GM19239 (cell line): ENCODE measurements at places on chromosomes 13 and 19.

- DNase-seq = no peak
These were observed 698 bp downstream of the BLOC1S3 start for GRCh38 chr19:45179072-45179891.

- no peak for DNase-seq
These were observed 225.0 kb downstream of the TBC1D4 start for GRCh38 chr13:75256922-75257321.

DNA sequence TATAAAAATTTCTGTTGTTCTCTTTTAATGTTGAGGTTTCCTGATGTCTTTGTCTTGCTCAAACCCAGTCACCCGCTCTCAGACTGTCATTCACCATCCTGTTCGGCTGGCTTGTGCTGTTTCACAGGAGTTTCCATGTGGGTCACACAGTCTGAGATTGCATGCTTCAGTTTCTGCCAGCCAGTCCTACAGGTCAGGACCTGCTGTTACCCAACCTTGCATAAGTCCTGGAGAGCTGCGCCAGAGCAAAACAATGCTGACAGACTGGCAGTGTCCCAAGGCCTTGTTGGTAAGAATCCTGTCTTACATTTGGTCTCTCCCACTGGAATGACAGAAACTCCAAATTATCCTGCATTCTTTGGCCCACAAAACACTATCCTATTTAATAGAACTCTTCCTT lies 340.0 kb upstream of the SLITRK5 start:
- DNase-seq = no peak

- no peak for DNase-seq
These were observed 999.1 kb upstream of the ATXN8OS start for GRCh38 chr13:69108486-69108885.

- DNase-seq = no peak
These were observed 158.0 kb downstream of the DLEU7 start for GRCh38 chr13:50685491-50685890.

- no peak for DNase-seq
These were observed at the start of gene HIF3A for GRCh38 chr19:46296722-46297461. HIF3A (plus strand) TSS chr19:46297042; CDS start chr19:46297077, 35 bp downstream.

GRCh38 chr13:53237696-53238095 lies 209.1 kb downstream of the OLFM4 start:
- DNase-seq = no peak

- DNase-seq = no peak
These were observed 44.7 kb downstream of the ARHGEF18 start for GRCh38 chr19:7393459-7393858.

GRCh38 chr19:34246340-34246739 lies 8.0 kb upstream of the GARRE1 start:
- no peak for DNase-seq

GRCh38 chr13:21347753-21348318 lies 111.3 kb downstream of the ZDHHC20 start:
- DNase-seq = no peak

DNA sequence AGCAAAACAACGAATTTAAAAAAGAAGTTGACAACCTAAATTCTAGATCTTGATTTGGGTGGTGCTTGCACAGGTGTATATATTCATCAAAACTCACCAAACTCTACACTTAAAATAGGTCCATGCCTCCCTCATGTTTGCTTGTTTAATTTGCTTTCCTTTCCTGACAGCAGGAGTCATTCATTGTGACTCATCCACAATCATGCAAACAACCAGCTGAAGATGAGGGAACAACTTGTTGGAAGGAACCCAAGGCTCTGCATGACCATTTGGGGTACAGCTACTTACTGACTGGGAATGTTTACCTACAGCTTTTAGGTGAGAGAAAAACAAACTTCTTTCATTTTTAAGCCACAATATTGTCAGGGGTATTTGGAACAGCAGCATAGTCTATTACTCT lies 96.6 kb downstream of the RXFP2 start:
- no peak for DNase-seq

GRCh38 chr19:52138278-52138982 lies 1.3 kb downstream of the ZNF616 start:
- peak; percentile 7 for DNase-seq

DNA sequence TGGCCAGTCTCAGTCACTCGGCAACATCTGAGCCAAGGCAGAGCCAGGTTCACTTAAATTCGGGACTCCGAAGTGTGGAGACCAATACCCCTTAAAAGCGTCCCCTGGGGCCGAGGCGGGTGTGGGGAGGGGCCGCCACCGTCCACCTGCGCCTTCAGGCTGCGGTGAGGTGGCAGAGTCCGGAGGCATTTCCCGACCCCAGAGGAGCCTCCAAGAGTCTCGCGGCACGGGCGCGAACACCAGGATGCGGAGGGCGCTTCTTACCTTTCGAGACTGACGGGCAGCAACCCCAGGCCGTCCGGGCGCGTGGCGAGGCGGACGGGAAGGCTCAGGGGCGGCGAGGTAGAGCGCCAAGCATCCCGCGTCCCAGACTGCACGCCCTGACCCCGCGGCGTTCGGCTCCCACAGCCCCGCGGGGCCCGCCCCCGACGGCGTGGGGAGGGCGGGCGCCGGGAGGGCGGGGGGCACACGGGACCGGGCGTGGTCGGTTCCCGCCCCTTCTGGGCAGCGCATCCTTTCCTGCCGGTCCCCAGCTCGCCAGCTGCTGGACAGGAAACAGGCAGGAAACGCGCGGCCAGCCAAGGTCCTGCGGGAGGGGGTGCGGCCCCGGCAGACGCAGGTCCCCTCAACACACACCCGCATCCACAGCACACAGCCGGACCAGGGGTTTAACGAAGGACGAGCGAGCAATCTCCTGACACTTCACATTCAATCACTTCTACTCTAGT lies at the start of gene THSD1:
THSD1 (minus strand) TSS at position 406 of the 728 bp plus-strand sequence. CDS start 3,572 bp downstream, outside the sequence.
- DNase-seq = peak; percentile 52

- DNase-seq = no peak
These were observed 669.2 kb downstream of the DIAPH3 start for GRCh38 chr13:59494560-59494970.

GRCh38 chr19:38036707-38037611 lies 130.0 kb downstream of the SIPA1L3 start:
- no peak for DNase-seq

DNA sequence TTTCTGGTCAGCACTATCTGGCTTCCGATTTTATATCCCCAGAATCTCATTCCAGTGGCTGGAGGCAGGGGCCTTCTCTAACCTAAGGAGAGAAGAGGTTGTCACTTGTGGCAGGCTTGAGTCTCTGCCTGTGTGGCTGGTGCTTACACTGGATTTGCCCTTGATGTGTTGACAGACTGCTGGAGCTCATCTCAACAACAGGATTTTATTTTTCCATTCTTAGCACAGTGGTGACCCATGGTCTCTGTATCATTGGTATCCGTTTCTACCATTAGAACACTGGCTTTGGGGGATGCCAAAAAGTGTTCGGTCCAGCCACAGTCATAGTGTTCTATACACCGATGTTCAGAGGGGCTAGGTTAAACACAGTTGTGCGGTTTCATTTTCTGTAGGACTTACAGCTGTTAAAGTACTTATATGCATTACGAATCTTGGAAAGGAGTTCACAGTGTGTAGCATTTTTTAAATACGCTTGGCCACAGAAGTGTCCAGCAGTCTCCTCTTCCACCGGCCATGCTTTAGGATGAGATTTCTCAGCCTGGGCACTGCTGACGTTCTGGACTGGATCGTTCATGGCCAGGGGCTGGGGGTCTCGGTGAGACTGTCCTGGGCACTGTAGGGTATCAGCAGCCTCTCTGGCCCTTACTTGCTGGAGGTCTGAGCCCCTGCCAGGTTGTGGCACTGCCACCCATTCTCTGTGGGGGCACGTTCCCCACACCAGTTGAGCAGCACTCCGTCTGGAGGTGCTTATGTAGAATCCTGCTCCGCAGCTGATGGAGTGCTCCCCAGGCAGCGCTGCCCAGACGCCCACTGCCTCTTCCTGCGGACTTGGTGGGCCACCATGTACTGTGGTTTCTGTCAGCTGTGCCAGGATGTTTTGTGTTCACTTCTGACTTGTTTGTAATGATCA lies 41.4 kb upstream of the TEX29 start:
- no peak for DNase-seq

- peak; percentile 80 for DNase-seq
These were observed 1.1 kb upstream of the MYBPC2 start for GRCh38 chr19:50431343-50432220.

- DNase-seq = no peak
These were observed 226.4 kb upstream of the SERP2 start for GRCh38 chr13:44147233-44147632.

- DNase-seq = no peak
These were observed 1.0 kb upstream of the CRYL1 start for GRCh38 chr13:20526664-20527063.

GRCh38 chr13:79281339-79281747 lies 124.7 kb downstream of the RBM26 start:
- no peak for DNase-seq

DNA sequence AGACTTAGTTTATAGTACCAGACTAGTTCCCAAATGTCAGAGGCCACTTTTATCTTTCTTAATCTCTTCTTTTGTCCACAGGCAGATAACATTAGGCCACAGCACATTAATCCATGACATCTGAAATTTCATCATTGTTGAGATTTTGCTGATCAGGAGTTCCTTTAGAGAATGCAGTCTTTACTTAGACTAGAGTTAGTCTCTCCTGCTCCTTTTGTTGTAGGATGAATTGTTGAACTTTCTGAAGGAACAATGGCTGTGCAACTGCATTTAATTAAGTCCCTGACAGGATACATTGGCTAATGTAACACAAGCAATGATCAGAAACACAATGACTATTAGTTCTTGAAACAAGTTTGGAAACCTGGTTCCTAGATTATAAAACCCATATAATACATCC lies 266.3 kb downstream of the PCDH20 start:
- no peak for DNase-seq

- no peak for DNase-seq
These were observed 169.3 kb downstream of the DCT start for GRCh38 chr13:94309997-94310855.
